Renal cortical epithelial cell (primary cell): ENCODE measurements at places on chromosomes 4 and X. TPM values are rescaled to one million over a fixed set of nuclear protein-coding genes. Genes with fewer than 3 reads are reported as not detected.

- peak; percentile 82 for DNase-seq
Measured at GRCh38 chr4:53592686-53593501, 1.6 kb upstream of the LNX1 start.

DNA sequence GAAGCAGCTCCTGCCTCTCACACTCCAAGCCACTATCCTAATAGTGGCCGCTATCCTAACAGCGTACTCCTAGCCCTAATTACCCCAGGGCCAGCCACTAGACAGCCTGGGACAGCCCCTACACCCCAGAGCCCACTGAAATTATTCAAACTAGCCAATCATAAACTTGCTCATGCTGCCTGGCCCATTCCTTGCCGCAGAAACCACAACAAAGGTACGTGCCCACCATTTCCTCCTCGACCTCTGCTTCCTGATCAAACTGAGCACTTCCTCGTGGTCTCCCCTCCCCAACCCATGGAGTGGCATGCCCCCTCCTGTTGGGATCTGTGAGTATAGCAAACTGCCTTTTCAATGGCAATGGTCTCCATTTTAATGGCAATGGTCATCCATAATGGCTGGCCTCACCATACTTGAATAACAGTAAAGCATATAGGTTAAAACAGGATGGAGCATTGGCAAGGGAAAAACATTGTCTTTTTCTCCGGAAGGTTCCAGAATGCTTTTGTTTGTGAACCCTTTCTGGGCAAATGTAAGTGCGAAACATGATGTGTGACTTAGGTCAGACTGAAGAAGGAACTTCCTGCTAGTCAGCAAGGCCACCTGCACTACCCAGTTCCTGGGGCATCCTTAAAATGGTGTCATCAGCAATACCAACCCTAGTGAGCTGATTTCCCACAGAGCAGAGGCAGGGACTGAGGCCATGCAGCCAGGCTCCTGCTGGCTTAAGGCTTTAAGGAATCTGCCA, 107.1 kb upstream of the ATP6AP2 start:
- DNase-seq: no peak

- no peak for DNase-seq
Measured at GRCh38 chr4:184110452-184111224, 107.0 kb downstream of the ENPP6 start.

- peak; percentile 17 for DNase-seq
Measured at GRCh38 chr4:25861951-25862410, 807 bp downstream of the SEL1L3 start.

DNA sequence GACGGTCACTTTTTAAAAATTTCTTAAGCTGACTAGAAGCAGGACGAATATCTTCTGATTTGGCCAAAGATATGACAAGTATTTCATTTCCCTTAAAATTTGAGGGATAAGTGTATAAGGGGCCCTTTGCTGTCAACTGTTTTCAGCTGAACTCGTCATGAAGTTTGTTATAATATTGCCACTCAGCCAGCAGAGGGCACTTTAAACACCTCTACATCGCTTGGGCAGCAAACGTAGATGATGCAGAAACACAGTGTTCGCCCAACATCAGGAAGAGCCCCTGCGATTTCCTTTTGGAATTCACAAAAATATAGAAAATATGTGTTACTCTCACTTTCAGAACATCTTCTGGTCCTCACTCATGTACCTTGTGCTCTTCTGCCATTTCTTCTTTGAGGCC, 435.7 kb upstream of the FMR1 start:
- peak; percentile 11 for DNase-seq

DNA sequence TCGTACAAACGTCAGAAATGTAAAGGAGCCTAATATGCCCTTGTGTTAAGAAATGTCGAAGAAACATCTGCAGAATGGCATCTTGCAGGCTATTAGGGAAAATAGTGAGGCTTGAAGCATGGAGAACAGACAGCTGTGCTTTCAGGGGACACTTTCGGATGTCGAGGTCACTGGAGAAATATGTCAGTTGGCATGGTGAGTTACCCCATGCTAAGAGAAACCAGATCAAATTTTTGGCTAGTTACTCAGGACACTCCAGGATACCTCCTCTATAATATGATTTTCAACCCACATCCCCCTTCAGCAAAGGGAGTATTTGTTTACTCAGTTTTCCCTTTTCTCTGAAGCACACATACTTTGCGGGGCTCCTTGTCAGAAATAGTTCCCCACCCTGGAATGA, 171.4 kb downstream of the GPC3 start:
- DNase-seq: no peak

GRCh38 chrX:94178145-94178788, 504.3 kb downstream of the FAM133A start:
- DNase-seq: peak; percentile 38

DNA sequence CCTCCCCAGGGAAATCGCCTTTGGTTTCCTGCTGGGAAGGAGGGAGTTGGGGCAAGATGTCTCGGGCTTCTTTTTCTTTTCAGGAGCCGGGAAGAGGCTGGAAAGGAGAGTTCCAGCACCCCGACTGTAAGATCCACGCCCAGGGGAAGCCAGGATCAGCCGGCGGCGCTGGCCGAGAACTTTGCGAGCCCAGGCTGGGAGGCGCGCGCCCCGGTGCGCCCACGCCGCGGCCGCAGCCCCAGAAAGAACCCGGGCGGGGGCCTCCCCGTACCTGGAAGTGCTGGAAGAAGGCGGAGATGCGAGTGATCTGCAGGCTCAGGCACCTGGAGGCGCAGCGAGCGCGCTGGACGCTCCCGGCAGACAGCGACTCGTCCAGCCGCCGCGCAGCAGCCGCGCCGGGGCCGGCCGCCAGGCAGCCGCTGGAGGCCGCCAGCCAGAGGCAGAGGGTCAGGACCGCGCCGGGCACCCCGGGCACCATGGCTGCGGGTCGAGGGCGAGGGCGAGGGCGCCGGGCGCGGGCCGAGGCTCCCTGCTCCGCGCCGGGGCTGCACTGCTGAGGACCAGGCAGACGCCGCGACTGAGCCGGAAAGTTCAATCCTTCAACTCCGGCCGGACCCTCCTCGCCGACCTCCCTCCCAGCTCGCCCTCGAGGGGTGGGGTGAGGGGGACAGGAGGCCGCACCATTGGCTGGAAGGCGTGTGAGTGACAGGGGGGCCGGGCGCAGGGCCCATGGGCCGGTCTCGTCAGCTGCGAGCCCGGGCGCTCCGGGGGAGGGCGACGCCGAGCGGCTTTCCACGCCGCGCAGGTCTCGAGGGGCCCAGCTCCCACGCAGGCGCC, at the start of gene ANOS1:
ANOS1 (minus strand) TSS at position 579 of the 837 bp plus-strand sequence; CDS start at position 478, 101 bp downstream.
- DNase-seq: no peak

DNA sequence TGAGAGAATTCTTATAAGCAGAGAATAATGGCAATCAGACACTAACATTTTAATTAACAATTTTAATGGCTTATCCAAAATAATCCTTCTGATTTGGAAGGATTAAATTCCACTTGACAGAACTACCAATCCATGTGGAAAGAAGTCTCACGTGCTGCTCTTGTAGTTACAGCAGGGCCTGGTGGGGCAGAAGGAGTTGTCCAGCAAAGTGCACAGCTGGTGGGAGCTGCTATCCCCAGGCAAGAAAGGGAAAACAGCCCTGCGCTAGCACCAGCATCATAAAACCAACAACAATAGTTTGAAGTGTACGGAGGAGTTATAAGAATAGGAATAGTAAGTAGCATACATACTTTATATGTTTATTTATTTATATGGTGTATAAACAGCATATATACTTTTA, 127.4 kb upstream of the TRIM2 start:
- no peak for DNase-seq

DNA sequence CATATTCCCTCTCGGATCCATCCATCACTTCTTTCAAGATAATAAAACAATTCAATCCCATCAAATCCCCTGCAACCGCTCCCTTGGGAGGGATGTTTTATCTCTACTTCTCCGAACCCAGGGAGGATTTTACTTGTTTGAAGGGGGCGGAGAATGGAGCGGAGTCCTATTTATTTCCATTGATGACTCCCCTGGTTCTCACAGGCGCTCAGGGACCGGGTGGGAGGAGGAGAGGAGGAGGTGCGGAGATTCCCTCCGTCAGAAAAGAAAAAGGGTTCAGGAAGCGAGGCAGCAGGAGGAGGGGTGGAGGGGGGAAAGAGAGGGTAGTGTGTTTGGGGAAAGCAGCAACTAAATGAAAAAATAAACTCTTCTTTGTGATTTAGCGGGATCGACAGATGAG, 2.1 kb downstream of the NDNF start:
- no peak for DNase-seq

DNA sequence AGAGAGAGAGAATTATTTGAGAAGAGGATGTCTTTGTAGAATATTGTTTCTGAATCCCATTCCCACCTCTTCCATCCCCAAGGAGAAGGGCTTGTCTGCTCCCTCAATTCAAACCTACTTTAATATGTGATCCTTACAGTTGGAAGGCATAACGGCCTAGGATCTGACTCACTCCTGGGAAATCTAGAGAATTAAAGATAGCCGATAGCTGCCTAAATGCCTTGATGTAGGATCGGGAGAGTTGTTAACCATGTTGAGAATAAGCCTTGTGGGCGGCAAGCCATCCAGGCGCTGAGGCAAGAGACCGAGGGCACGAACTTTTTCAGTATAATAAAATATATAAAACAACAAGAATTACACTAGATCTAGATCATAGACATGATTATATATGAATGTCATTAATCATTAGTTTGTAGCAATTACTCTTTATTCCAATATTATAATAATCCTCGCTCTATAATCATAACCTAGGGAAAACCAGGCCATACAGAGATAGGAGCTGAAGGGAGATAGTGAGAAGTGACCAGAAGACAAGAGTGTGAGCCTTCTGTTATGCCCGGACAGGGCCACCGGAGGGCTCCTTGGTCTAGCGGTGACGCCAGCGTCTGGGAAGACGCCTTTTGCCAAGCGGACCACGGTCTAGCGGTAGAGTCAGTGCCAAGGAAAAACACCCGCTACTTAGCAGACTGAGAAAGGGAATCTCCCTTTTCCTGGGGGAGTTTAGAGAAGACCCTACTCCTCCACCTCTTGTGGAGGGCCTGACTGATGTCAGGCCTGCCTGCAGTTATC, 13.5 kb downstream of the EMCN start:
- DNase-seq: no peak

DNA sequence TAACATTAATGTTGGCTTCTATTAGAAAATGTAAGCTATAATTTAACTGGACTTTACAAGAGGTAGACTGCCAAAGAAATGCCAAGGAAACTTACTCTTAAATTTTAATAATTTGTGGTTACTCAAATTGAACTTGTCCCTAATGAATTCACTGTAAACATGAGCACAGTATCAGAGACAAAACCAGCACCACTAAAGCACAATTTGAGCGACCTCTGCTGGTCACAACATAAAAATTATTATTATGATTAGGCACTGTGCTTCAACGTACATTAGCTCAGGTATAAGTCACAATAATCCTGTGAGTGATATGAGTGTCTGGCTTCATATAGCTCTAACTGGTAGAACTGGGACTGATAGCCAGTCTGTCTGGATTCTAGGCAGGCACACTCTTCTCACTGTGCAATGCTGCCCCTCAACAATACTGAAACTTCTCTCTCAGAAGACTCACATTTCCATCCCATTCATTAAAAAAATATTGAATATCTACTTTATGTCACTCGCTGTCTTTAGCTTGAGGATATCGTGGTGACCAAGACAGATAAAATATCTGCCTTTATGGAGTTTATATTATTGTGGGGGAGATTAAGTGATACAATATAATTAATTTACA, 8.0 kb downstream of the NUDT6 start:
- DNase-seq: peak; percentile 64

DNA sequence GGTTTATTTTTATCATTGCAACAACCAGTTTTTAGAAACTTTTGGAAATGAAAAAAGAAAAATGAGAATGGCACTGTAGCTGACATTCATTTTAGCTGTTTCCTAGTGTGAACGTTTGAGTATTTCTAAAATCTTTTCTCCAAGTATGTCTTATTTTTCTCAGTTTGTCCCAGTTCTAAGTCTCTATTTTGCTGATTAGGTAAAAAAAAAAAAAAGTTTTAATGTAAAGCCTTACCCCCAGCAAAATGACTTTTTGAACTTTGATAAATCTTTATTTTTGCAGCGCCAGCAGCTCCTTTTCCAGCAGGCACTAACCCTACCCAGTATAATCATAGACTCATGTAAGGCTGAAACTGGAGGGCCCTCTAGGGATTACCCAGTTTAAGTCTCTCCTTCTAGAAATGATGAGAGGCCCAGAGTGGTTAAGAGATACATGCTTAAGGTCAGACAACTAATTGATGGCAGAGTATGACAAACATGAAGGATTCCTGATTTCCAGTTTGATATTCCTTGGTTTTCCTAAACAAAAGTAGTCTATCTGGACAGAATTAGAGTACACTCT, 84.3 kb upstream of the SLC4A4 start:
- DNase-seq: no peak

DNA sequence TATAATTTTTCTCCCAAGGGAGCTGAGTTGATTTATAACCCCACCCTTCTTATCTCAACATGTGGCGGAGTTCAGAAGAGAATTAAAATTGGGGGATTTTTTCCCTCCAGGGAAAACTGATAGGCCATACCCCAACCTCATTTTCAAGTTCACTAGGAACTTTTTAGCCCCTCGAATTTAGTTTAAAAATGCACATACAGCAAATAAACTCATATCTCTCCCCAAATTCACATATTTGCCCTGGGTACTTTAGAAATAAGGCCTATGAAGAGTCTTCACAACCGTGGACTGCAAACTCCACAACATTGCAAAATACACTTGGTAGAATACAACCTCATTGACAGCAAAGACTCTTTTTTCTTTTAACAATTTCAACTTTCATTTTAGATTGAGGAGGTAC, 206.7 kb upstream of the LEF1 start:
- DNase-seq: no peak

- peak; percentile 38 for DNase-seq
Measured at GRCh38 chrX:40109288-40110008, 11.7 kb upstream of the BCOR start.

DNA sequence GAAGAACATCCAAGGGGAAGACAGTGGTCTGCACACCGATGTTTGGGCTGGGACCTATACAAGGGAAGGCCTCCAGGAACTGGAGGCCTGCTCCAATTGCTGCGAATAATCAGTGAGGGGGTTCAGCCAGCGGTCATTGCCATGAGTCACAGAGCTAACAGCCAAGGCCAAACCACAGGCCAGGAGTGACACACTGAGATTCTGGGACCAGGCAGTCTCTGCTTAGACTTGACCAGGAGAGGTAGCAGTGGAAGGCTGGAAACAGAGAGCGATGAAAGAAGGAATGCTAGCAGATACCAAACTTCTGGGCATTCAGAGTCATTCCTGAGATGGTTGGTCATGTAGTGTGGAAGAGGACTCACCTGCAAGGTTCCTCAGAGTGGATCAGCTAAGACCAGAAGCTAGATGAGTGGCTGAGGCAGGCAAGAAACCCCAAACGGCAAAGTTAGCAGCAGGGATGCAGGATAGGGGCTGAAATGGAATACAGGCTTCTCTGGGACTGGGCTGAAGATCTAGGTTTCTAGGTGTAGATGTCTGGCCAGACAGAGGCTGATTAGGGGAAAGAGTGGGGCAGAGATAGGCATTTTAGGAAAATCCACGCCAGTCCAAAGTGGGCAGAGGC, 54.7 kb downstream of the CNGA2 start:
- peak; percentile 19 for DNase-seq

The TTC29 gene
- total RNA-seq: 0.30 and 2.4 TPM in 2 replicates

The RCHY1 gene
- 68.2 and 74.9 TPM in 2 replicates for total RNA-seq

The FAM50A gene
- total RNA-seq: 65.8 and 71.8 TPM in 2 replicates

The NMU gene
- total RNA-seq: 4.0 TPM in 1 of 2 replicates, not detected in the other

The APEX2 gene
- total RNA-seq: 7.7 and 13.5 TPM in 2 replicates
